ENCODE measurements at places on chromosomes 3 and 15.

GRCh38 chr3:105610473-105610872, 243.8 kb downstream of the ALCAM start:
- no peak for DNase-seq

GRCh38 chr3:4091786-4092185, 211.4 kb upstream of the SETMAR start:
- DNase-seq = no peak

GRCh38 chr3:73026111-73026759, 29.6 kb downstream of the PPP4R2 start:
- no peak for DNase-seq

GRCh38 chr15:56254265-56254664, 10.6 kb upstream of the RFX7 start:
- DNase-seq = no peak

- DNase-seq = no peak
Observed at GRCh38 chr3:174382878-174383277, 476.3 kb upstream of the NAALADL2 start.

DNA sequence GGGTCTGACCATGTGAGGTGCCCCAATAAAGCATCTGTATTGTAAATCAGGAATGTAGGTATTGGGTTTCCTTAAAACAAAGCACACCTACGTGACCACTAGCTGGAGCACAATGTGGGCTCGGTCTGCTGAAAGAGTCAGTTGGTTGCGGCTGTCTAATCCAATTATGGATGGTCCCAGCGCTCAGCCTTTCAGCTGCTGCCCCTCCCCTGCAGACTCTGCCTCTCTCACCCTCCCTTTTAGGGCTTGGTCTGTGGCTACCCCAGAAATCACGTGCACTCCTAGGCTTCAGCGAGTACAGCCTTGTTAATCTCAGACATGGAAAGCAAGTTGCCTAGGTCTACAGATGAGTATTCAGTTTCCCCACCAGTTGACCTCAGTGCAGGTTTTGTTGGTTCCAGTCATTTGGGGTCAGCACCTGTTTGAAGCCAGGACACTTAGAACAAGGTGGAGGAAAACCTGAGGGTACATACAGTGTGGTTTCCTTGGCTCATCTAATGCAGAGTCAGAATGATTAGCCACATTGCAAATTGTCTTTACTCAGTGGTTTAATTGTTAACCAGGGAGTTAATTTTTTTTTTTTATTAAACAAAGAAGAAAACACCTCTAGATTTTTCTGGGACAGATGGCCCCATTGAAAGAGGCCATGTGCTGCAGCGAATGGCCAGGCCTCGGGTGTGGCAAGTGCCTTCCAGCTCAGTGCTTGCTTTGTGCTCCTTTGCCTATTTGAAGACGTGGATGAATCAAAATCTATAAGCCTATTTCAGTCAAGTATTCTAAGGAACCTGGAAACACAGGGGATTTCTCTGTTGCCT, 137.7 kb downstream of the IGF1R start:
- DNase-seq = no peak

DNA sequence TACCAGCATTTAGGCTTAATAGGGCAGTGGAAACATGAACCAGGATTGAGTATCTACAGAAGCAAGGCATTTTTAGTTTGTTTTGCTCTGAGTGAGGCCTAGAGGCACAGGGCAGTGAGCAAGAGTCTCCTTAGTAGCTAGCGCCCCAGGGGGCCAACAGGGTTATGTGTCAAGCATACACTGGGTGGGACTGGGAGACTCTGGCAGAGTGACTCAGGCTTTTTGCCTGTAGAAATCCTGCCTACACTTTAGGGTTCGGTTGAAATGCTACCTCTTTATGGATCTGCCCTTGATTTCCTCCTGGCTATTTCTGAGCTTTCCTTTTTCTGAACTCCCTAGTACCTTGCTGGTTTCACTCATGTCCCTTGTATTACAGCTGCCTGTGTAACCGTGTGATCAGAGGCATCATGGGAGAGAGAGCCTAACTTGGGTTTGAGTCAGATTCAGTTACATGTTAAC, 72.2 kb downstream of the TOP2B start:
- DNase-seq = no peak

- no peak for DNase-seq
Observed at GRCh38 chr3:128473180-128473519, 6.5 kb upstream of the DNAJB8 start.

DNA sequence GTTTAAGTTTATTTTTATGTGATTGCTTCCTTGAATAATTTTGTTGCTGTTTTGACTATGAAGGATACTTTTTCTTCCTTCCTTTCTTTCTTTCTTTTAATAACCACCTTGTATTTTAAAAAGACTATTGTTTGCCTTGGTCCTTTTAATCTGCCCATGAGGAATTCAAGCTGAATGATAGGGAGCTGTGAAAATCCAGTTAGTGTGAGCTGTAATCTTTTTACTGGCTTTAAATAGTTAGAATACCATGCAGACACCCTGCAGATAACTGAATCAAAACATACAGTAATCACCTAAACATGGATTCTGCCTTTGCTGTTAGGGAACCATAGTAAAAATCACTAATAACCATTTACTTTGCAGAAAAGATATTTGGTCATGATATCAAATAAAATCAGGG, 110.7 kb downstream of the RSRC1 start:
- DNase-seq = no peak

- no peak for DNase-seq
Observed at GRCh38 chr15:40594429-40594836, 384 bp downstream of the KNL1 start.

GRCh38 chr3:12139111-12139511, 19.6 kb downstream of the TIMP4 start:
- DNase-seq = peak; percentile 9

- no peak for DNase-seq
Observed at GRCh38 chr3:128489927-128490649, 2.9 kb downstream of the GATA2 start.

DNA sequence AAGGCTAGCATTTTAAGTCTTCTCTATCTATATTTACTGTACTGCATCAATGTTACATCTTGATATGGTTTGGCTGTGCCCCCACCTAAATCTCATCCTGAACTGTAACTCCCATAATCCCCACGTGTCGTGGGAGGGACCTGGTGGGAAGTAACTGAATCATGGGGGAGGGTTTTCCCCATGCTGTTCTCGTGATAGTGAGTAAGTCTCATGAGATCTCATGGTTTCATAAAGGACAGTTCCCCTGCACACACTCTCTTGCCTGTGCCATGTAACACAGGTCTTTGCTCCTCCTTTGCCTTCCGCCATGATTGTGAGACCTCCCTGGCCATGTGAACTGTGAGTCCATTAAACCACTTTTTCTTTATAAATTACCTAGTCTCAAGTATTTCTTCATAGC, 161.5 kb downstream of the TBC1D5 start:
- DNase-seq = no peak

DNA sequence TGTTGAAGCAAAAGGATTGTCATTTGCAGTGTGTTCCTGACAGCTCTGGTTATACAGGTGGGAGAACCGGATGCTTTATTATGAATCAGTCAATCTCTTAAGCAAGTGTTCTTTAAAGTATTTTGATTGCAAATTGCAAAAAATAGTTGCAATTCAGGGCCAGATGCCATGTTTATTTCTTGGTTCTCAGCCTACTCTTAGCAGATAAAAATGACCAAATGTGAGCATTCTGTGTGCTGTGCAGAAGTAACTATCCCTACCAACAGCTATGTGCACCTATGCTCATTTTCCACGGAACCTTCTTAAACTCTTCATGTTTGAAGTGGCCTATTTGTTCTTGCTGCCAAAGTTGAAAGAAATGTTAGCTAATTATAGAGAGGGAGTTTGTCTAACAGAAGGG, 262.3 kb upstream of the RASGRP1 start:
- no peak for DNase-seq

DNA sequence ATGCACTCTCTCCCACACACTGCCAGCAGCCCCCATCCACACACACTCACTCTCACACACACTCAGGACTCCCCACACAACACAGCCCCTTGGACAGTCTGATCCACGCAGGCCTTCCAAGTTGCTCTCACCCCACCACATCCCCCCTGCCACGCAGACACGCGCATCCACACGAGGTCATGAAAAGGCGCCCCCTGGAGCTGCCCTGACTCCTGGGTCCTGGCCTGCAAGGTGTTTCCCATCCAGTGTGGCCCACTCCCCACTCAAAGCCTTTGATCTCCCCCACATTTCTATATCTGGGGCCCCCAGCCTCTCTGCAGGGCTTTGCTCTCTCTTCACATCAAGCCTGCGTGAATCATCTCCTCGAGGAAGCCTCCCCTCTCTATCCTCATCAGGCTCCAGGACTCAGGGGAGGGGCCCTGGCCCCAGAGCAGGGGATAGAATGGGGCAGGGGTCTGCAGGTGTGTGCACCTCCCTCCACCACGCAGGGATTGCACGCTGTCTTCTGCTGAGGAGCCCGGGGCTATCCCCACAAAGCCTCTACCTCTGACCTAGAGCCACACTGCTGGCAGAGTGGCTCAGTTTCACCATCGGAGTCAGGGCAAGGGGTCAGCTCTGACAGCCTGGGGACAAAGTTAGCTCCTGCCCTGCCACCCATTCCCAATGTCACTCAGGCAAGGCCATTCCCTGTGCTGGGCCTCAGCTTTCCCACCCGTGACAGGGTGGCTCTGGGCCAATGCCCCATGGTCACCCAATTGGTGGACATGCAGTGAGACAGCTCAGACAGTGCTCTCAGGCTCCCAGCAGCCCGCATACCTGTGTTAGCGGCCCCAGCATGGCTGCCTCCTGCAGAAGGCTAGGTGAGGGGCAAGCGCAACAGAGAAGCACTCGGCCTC, 6.4 kb downstream of the MYL3 start:
- DNase-seq = no peak

DNA sequence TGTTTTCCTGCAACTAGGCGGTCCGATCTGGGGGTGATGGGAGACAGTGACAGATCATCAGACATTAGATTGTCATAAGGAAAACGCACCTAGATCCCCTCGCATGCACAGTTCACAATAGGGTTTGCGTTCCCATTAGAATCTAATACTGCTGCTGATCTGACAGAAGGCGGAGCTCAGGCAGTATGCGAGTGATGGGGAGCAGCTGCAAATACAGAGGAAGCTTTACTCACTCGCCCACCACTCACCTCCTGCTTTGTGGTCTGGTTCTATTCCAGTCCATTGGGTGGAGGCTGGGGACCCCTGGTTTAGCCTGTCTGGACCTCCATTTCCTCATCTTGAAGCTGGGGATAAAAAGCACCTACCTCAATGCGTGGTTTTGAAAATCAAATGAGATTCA, 437.5 kb upstream of the PROK2 start:
- DNase-seq = no peak

- DNase-seq = no peak
Observed at GRCh38 chr3:99953596-99953995, 135.9 kb downstream of the CMSS1 start.

DNA sequence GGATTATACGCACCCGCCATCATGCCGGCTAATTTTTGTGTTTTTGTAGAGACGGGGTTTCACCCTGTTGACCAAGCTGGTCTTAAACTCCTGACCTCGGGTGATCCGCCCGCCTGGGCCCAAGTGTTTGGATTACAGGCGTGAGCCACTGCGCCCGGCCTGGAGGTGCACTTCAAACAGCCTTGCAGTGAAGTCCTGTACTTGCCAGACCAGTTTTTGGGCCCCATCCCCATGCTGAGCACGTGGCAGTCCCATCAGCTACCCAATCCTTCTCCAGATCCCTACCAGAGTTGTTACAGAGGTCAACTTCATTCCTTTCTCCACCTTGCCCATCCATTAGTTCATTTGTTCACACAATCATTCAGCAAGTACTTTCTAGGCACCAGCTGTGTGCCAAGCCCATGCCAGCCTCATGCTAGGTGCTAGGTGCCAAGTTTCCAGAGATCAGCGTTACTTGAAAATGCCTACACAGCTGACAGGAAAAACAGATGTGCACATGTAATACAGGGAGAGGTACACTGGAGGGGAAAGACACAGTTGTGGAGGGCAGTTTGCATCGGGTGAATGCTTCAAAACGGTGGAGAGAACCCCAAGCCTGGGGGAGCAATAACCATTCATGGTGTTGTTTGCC, 2.2 kb downstream of the DNAH1 start:
- DNase-seq = no peak

GRCh38 chr3:167936019-167936418, 159.7 kb downstream of the GOLIM4 start:
- DNase-seq = no peak

DNA sequence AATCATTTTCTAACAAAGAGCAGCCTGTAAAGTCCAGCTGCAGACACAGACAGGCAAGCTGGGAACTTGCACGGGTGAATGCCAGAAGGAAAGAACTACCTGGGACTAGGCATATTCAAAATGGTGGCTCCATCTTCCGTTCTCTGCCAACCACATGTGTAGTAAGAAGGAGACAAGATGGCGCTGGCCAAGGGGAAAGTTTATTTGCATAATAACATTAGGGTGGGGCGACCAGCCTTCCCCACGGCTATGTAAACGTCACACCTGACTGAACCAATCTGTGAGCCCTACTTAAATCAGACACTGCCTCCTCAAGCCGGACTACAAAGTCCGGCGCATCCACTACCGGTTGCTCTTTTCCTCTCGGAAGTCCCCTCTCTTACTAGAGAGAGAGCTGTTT, 130.8 kb downstream of the SNRK start:
- no peak for DNase-seq

DNA sequence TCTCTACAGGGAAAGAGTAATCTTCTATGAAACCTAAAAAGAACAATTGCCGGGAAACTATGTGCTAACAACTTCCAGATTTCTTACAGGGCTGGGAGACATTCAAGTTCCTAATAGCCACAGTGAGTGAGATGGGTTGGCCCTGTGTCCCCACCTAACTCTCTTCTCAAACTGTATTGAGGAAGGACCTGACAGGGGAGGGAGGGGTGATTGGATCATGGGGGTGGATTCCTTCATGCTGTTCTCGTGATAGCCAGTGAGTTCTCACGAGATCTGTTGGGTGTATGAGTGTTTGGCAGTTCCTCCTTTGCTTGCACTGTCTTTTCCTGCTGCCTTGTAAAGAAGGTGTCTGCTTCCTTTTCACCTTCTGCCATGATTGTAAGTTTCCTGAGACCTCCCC, 958.7 kb downstream of the AGBL1 start:
- no peak for DNase-seq
